ENCODE measurements at places on chromosomes 1 and 21.

DNA sequence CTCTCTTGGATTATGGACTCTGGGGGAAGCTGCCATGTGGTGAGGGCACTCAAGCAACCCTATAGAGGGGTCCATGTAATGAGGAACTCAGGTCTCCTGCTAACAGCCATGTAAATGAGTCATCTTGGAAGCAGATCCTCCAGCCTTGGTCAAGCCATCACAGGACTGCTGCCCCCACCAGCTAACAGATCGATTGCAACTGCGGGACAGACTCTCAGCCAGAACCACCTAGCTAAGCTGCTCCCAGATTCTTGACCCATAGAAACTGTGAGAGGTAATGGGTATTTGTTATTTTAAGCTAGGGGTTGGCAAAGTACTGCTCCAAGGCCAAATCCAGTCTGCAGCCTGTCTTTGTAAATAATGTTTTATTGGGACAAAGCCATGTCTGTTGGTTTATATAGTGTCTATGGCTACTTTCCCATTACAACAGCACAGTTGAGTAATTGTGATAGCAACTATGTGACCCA lies 27.6 kb upstream of the MAP3K7CL start:
- no peak for DNase-seq

GRCh38 chr21:40976198-40977109 lies 129.5 kb upstream of the DSCAM start:
- no peak for DNase-seq

- DNase-seq: no peak
Observed at GRCh38 chr1:844472-845026, 79.2 kb upstream of the SAMD11 start.

GRCh38 chr1:82162486-82163420 lies 362.0 kb downstream of the ADGRL2 start:
- no peak for DNase-seq

DNA sequence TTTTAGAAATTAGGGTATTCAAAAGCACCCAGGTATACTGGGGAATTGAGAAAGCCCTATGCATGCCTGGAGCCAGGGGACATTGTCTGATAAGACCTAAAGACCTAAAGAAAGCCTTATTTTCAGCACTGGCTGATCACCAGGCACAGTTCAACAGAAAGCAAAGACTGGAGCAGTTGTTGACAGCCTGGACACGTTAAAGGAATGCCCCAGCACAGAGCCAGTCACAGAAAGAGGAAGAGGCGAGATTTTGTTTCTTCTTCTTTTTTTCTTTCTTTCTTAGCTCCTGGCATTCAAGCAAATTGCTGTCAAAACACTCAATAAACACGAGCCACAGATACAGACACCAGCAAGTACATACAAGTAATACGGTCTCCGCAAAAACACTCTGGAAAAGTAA lies 40.4 kb downstream of the RNF187 start:
- no peak for DNase-seq

GRCh38 chr21:46633566-46633965 lies 1.9 kb upstream of the PRMT2 start:
- no peak for DNase-seq

DNA sequence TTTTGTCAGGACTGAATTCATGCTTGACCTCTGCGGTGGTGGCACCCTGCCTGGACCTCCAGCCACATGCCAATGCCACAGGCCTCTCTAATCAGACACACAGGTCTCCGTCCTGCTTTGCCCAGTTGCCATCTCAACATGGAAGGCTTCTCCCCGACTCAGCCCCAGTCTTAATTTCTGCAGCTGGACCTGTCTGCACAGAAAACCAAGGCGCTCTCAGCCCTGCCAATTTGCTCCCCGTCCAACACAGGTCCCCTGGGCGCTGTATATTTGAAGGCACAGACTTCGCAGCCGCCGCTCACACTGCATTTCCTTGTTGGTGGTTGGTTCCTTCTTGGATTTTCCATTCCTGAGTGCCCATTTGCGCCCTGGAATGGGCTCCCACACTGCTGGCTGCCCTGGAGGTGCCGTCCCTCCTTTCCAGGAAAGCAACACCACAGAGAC lies 28.0 kb upstream of the PLEKHG5 start:
- DNase-seq: no peak

DNA sequence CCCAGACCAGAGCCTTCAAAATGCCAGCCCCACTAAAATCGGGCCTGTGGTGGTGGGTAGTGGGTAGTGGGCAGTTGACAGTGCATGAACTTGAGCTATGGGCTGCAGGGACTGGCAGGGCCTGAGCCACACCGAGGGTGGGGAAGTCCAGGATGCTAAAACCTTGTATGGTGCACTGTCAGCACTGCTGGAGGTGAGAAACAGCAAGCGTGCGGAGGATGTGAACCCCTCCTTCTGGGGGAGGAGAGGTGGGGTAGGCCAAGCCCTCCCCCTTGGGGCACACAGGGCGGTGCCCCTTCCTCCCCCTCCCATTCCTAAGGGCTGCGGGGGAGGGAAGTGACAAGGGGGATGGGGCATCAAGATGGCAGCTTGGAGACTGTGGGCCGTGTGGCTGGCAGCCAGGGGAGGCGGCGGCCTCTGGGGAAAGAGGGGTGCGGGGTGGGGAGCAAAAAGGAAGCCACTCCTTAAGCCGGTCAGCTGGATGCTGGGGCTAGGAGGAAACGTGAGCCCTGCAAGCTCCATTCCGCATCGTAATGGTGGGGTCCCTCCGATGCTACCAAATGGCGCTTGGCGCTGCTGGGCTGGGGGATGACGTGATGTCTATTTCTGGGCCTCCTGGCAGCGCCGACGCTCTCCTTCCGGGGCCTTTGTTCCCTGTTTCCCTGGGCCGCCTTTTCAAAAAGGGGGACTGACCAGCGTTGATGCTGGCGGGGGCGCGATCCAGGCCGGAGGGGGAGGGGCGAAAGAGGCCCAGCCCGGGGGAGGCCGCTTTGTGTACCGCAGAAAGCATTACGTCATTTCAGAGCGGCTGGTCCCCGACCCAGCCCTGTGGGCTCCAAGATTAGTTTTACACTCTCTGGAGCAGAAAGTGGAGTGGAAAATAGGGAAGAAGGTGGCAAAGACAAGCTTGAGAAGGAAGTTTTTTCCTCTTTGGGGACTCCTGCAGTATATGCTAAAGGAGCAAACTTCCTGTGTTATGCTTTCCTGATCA lies 809 bp downstream of the SYT11 start:
- no peak for DNase-seq

DNA sequence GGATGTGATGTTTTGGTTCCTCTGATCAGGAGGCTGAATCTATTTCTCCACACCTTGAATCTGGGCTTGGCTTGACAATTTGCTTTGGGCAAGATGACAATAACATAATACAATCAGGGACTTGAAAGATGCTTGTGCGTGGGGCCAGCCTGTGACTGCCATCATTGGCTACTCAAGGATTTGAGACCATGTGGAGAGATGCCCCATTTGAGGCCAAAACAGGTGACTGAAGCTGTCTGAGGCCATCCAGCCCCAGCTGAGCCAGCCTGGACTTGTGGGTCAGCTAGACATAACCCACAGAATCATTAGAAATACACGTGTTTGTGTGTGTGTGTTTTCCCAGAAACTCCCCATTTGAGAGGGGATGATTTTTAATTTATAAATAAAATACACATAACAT lies 421.5 kb downstream of the PTPRU start:
- DNase-seq: no peak

DNA sequence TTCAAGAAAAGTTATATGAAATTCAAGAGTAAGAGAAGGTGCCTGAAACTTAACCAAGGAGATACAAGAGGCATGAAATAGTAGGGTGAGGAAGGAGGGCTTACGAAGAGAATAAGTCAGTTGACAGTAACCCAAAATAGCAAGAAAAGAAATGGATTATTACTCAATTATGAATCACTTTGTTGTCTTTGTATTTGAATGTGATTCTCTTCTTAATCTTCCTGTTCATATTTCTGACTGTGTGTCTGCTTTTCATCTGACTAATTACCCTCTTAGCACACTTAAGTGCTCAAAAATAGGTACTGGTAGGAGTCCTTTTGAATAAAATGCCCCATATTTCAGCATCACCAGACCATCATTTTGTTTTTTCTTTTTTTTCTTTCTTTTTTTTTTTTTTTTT lies 39.4 kb downstream of the GLMN start:
- no peak for DNase-seq

DNA sequence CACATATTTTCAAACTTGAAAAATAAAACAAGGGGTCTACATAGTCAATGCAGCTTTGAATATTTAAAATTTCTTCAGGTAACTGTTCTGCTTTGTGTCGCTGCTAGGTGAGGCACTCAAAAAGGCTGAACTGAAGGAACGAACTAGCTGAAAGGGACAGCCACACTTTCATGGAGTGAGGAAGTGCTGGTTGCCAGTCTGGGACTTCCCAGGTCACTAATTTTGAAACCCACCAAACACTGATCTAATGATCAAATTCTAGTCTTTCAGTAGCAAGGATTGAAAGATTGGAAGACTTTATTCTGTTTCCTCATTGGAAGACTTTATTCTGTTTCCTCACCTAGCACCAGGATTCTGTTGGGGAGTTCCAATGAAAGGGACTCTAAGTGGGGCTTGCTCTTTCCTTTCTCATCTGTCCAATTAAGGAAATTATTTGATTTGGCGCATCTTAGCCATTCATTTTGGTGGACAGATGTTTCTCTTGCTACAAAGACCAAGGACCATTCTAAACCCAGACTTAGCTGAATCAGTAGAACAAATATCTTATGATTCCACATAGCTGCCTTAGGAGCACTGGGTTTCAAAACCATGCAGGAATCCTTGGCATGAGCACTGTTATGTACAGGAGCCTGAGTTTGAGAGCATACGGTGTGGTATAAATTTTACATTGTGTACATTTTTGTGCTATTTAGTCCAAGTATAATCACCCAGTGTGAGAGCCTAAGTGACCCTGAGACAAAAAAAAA lies 10.9 kb upstream of the ARID1A start:
- DNase-seq: no peak

DNA sequence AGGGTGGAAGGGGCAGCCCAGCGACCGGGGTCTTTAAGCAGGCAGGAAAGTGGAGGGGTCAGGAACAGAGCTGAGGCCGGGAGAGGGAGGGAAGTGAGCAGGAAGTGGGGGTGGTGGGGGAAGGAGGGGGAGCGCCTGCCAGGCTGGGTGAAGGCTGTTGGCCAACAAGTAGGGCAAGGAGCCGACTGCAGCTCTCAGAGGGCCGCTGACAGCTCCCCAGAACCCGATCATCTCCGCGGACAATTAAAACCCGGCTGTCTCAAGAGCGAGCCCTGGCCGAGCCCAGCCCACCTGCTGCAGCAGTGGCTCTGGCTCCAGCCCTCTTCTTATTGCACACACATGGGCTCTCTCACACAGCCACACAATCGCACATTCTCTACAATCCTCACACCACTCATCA lies 51.6 kb downstream of the GRIK3 start:
- no peak for DNase-seq

DNA sequence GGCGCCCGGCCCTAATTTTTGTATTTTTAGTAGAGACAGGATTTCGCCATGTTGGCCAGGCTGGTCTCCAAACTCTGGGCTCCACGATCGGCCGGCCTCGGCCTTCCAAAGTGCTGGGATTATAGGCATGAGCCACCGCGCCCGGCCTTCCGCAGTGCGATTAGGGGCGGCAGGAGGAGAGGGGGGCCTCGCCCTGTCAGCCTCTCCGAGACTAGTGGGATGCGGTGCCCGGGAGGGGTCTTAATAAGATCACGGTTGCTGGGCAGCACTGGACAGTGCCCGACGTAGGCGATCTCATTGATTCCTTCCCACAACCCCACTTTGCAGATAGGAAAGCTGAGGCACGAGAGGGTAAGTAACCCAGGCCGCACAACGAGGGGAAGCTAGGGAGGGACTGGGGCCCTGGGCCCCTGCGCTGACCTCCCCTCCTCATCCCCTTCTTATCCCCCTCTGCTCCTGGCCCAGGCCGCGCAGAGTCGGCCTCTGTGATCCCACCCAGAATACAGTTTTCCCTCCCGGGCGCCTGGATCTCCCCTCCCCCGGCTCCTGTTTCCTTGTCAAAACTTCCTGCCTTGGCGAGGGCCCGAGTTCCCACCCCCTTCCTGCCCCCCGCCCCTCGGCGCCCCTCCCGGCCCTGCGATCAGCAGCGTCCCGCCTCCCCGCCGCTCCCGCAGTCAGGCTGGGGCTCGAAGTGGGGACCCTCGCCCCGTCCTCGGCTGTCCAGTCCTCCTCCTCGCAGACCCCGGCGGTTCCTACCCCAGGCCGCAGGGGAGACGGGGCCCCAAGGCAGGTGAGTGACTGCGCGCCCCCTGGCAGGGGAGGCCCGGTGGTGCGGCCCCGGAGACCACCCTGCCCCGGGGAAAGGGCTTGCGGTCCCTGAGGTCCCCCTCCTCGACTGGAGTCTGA lies at the start of gene PEAR1:
Gene PEAR1, plus strand, starts transcription at position 671 of the 906 bp plus-strand sequence. CDS start 10,209 bp downstream, outside the sequence.
- no peak for DNase-seq

DNA sequence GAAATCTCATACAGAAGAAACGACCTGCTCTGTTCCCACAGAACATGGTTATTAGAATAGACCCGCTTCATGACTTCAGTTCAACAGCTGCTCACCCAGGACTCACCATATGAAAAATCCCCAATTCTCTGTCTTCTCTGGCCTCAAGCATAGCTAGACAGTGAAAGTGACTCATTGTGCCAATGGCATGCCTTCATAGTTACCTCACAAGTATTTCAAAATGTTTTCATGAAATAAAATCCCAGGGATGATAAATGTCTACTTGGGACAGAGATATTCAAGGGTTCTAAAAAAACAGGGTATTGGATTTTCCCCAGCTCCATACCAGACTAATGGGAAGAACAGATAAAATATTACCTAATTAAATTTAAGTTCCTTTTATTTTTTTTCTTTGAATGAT lies 82.3 kb downstream of the NOTCH2 start:
- peak; percentile 87 for DNase-seq

- DNase-seq: no peak
Observed at GRCh38 chr1:22104865-22105437, 37.9 kb downstream of the WNT4 start.

- DNase-seq: no peak
Observed at GRCh38 chr1:83606416-83606955, 392.4 kb downstream of the TTLL7 start.

DNA sequence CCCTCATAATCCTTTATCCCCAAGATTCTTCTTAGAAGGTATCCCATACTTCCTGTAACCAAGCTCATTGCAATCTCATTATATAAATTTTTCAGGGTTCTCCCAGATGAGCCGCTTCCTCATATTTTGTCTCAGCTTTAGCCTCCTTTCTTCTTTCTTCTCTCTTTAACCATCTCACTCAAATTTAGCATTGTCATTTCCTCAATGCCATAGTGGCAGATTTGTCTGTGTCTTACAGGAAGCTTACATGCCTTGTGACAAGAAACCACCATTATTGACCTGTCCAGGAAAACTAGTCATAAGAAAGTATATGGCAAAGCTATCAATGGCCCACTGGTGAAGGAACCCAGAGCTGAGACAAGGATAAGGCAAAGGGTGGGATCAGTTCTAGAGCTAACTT lies 6.0 kb upstream of the FCRL2 start:
- no peak for DNase-seq
